ENCODE measurements at places on chromosomes 7 and 10.
A peak's percentile ranks its signal among the peaks of the same experiment; 100 is the strongest.

GRCh38 chr7:90119178-90119971 lies 34.9 kb upstream of the STEAP1 start:
- DNase-seq = peak; percentile 32

GRCh38 chr7:42014625-42015618 lies 222.1 kb downstream of the GLI3 start:
- DNase-seq = peak; percentile 33

GRCh38 chr7:77428777-77429231 lies 12.7 kb upstream of the GSAP start:
- no peak for DNase-seq

GRCh38 chr7:45189151-45189970 lies 31.8 kb downstream of the RAMP3 start:
- DNase-seq = no peak

DNA sequence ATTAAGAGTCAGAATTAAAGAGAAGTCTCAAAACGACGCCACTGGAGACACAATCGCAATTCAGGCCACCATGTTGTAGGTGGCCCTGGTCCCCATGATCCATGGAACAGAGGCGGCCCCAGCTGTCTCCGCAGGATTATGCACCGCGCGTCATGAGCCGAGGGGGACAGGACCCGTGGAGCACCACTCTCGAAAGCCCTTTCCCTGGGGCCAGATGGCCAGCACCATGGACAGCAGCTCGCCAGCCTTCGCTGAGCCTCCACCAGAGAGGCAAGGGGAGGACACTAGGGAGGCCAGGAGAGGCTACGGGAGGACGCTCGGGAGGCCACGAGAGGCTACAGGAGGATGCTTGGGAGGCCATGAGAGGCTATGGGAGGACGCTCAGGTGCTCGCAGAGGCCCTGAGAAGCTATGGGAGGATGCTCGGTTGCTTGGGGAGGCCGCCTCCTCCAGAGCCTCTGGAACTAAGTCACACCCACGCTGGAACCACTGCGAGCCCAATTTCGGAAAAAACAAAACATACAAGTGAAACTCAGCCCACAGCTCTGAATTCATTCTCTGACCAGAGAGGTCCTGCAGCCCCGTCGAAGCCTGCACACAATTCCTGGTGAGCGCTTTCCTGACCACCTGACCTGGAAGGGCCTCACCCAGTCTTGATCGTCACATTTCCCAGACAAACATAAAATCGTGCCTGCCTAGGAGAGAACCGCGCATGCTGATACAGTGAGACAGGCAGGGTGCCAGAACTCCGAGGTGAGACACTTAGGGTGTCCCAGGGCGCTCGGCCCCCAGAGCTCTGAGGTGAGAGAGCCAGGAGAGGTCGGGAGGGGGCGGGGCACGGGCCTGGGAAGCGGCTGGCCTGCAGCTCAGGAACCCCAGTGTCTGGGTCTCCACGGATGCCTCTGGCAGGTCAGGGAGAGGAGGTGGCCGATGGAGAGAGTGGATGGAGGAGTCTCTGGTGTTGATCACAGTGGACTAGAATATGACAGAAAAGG lies 224.4 kb downstream of the PTPRN2 start:
- DNase-seq = no peak

DNA sequence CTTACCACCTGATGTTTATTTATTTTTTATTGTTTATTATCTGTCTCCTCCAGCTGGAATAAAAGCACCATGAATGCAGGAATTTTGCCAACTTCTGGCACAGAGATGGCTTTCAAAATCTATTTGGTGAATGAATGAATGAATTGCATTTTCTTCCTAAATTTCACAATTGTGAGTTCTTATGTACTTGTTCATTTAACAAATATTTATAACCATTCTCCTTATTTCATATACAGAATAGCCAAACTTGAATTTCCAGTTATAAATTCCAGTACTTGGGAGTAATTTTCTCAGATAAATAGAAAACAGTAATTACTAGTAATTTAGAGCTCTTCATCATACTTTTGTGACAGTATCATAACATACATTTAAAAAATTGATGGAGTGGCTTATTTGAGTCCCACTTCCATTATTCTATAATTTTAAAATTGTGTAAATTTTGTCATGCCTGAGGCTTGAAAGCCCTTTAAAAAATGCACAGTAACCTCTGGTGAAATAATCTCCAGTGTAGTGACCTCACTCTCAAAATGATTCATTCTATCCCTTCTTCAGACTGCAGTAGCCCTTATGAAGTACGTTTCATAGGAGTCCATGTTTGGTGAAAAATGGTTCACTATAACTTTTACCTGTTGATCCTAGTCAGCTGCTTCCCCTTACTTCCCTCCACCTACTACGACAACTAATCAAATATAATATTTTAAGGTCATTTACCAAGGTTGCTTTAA lies 40.0 kb upstream of the SRI start:
- DNase-seq = no peak

- no peak for DNase-seq
Measured at GRCh38 chr10:125679436-125679835, 3.5 kb downstream of the TEX36 start.

DNA sequence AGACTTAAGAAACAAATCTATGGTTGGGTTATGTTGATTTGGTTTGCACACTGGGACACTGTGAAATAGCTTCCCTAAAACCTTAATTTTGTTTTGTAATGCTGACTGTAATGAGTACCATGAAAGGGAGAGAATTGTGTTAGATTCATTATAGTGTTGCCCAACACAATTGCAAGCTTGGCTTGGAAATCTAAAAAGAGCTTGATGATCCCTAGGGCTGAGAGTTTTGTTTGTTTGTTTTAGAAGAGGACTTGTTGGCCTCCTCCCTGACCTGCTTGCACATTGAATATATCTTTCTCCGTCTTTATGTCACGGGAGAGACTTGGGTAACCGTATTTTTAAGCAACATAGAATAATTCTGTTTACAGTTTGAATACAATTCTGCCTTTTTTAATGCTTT lies 410.1 kb downstream of the ARL4A start:
- no peak for DNase-seq

DNA sequence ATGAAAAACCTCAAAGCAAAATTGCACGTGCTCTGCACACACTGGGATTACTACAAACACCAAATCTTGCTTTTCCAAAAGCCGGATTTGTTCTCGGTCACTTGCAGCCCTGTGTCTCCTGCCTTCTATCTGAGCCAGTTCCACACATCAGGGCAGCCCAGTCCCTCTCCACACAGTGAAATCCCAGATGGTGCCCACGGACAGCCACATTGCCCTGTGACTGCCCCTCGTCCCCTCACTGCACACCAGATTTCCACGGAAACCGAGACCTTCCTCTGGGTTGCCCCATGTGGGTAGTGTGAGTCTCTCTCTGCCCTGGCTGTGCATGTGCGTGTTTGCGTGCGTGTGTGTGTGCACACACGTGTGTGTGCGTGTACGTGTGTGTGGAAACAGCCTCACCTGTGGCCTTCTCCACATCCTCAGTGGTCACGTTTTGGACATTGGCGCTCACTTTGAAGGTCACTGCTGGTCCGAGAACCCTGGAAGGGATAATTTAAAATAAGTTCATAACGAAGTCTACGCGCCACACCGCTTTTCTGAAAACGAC lies 506.7 kb downstream of the PTPRN2 start:
- DNase-seq = no peak

- DNase-seq = no peak
Measured at GRCh38 chr7:33079763-33080690, 17.5 kb upstream of the NT5C3A start.

- no peak for DNase-seq
Measured at GRCh38 chr10:58014436-58014835, 253.3 kb downstream of the IPMK start.

- peak; percentile 31 for DNase-seq
Measured at GRCh38 chr7:131381069-131381838, 53.6 kb downstream of the MKLN1 start.

- peak; percentile 53 for DNase-seq
Measured at GRCh38 chr7:20598459-20599309, 16.8 kb upstream of the ABCB5 start.

GRCh38 chr10:129896136-129896859 lies 67.8 kb downstream of the EBF3 start:
- no peak for DNase-seq

- DNase-seq = no peak
Measured at GRCh38 chr7:82507976-82508677, 64.5 kb upstream of the CACNA2D1 start.

- DNase-seq = peak; percentile 32
Measured at GRCh38 chr10:86652361-86653202, 1.8 kb upstream of the OPN4 start.

- peak; percentile 64 for DNase-seq
Measured at GRCh38 chr7:151104411-151105235, 18.3 kb downstream of the AGAP3 start.

GRCh38 chr10:14567421-14567820 lies 207.3 kb downstream of the FAM107B start:
- no peak for DNase-seq

DNA sequence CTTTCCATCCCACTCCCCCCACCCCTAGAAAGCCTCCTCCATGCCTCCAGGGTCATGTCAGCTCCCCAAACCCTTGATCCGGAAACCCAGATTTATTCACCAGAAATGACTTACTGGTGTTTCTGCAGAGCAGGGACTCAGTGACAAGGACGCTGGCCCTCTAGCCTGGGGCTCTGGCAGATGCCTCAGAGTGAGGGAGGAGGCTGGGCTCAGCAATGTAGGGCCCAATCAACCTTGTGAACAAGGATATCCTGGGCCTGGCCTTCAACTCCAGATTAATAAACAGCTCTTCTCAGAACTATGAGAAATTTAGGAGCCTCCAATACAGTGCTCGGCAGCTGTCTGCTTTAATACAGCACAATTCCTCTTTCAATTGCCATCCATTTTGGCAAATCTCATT lies at the start of gene MBL2:
MBL2 (minus strand) TSS at position 162 of the 400 bp plus-strand sequence. CDS start 1,149 bp downstream, outside the sequence.
- DNase-seq = no peak

GRCh38 chr7:33444511-33444910 lies 315.1 kb downstream of the BBS9 start:
- DNase-seq = no peak

GRCh38 chr7:85806321-85806720 lies 619.5 kb upstream of the SEMA3D start:
- no peak for DNase-seq

GRCh38 chr10:74039561-74040145 lies 41.7 kb downstream of the VCL start:
- DNase-seq = peak; percentile 61
